ENCODE measurements at places on chromosomes 3 and 15. TPM values are rescaled to one million over a fixed set of nuclear protein-coding genes. Genes with fewer than 3 reads are reported as not detected.

GRCh38 chr3:14482271-14482721, 57.8 kb downstream of the GRIP2 start:
- peaks cover 13% of the 10 kb centered on the region for H3K36me3 ChIP-seq
- DNase-seq = no peak
- H3K27me3 ChIP-seq = no peaks in the 10 kb centered on the region
- H3K4me1 ChIP-seq = peaks cover 6% of the 10 kb centered on the region

DNA sequence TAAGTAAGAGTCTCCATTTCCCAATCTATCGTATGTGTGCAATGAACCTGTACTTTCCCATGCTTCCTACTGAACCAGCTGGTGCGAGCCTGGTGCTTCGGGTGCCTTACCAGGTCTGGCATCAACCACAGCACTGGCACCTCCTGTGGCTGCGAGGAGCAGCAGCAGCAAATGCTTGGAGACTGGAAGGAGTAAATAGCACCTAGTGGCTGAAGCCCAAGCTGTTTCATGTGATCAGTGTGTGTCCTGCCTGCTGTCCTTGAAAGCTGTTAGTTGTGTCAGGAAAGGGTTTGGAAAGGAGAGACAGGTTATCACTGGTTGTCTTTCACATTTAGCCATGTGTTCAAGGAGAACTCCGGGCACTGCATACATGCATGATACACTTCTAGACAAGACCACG, 31.8 kb downstream of the PCOLCE2 start:
- no peak overlapping the region for H3K4me3 ChIP-seq
- H3K36me3 ChIP-seq = no peaks in the 10 kb centered on the region
- H3K4me1 ChIP-seq = peaks cover 12% of the 10 kb centered on the region

- no peaks in the 10 kb centered on the region for H3K27me3 ChIP-seq
- H3K4me3 ChIP-seq = no peak overlapping the region
- DNase-seq = peak; percentile 47
Measured at GRCh38 chr3:171646357-171647133, 163.7 kb downstream of the PLD1 start.

DNA sequence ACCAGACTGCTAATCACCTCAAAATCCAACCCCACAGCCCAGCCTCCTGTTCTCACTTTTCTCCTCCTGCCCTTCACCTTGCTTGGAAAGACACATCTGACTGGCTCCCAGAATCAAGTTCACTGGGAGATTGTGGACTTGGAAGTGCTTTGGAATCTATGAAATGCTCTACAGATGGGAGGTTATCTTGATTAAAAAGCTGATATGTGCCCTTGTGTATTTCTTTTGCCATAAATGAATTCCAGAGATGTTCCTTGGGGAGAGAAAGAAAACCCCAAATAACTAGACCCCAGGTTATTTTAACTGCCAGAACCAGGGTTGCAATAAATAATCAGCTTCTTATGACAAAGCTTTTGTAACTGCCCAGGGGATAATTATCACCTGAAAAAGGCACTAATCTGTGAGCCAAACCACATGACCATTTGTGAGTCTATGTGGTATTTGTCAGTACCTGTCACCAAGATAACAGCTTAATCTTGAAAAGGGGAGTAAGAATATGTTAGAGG, 21.7 kb upstream of the ARHGEF3 start:
- no peaks in the 10 kb centered on the region for H3K36me3 ChIP-seq
- DNase-seq = peak; percentile 29
- no peak overlapping the region for H3K4me3 ChIP-seq
- no peak overlapping the region for H3K27ac ChIP-seq
- no peaks in the 10 kb centered on the region for H3K4me1 ChIP-seq

DNA sequence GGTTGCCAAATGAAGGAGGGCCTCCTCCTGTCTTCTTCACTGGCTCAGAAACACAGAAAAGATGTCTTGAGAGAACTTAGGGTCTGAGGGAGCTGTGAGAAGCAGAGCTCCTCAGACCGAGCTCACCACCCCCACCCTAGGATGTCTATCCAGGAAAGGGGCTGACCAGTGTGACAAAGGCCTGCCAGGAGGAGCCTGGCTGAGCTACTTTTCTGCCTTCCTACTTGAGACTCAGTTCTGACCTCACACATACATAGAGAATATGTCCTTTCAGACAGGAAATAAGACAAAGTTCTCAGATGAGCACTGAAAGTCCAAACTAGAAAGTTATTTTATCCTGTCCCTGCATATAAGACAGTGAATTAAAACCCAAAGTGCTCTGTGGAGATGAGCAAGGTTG, 54.5 kb downstream of the KIF9 start:
- H3K27ac ChIP-seq = no peak overlapping the region
- DNase-seq = no peak
- H3K36me3 ChIP-seq = no peaks in the 10 kb centered on the region
- no peaks in the 10 kb centered on the region for H3K27me3 ChIP-seq
- no peak overlapping the region for H3K4me3 ChIP-seq

GRCh38 chr3:31077021-31077601, 182.7 kb upstream of the GADL1 start:
- peaks cover 31% of the 10 kb centered on the region for H3K4me1 ChIP-seq
- H3K27me3 ChIP-seq = no peaks in the 10 kb centered on the region
- no peaks in the 10 kb centered on the region for H3K36me3 ChIP-seq
- peak; percentile 96 for DNase-seq
- H3K27ac ChIP-seq = peak overlapping the region; percentile 83

DNA sequence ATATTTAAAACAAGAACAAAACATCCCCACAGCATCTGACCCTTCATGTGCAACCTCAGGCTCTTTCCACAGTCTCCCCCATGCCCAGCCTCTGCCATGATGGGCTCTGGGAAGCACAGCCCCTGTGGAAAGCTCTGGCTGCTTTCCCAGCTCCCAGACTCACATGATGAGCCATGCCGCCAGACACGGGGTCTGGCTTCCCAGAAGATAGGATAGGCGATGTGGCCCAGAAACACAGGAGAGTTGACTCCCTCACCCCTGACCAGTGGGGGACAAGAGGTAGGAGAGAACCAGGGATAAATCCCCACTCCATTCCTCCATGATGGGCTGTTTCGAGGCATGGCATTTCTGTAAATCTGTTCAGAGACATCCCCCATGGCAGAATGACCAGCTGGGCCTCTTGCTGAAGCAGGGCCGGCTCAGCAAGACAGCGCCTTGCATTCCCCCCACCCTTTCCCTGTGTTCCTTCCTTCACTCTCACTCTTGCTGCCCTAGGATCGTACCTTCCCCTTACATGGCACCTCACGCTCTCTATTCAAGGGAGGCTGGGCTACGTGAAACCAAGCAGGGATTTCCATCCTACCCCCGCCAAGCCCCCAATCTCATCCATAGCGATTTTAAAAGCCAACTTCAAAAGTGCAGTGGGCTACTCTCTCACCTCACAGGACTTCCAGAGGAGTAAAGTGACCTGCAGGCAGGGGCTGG, 192.4 kb downstream of the ABHD5 start:
- no peaks in the 10 kb centered on the region for H3K4me1 ChIP-seq
- no peak for DNase-seq
- H3K36me3 ChIP-seq = no peaks in the 10 kb centered on the region
- no peaks in the 10 kb centered on the region for H3K27me3 ChIP-seq

LTK gene
- total RNA-seq = 0.14 TPM

DNA sequence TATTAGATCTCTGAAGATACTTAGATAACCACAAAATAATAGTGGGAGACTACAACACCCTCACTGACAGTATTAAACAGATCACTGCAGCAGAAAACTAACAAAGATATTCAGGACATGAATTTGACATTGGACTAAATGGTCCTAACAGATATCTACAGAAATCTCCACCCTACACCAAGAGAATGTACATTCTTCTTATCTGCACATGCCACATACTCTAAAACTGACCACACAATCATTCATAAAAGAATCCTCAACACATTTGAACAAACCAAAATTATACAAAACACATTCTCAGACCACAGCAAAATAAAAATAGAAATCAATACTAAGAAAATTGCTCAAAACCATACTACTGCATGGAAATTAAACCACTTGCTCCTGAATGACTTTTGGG, 116.3 kb downstream of the DTWD1 start:
- DNase-seq = no peak
- no peaks in the 10 kb centered on the region for H3K36me3 ChIP-seq
- H3K27ac ChIP-seq = no peak overlapping the region
- H3K4me1 ChIP-seq = no peaks in the 10 kb centered on the region
- H3K27me3 ChIP-seq = no peaks in the 10 kb centered on the region

FBXO40 gene
- total RNA-seq = not detected

TMEM89 gene
- total RNA-seq = 0.36 TPM

- no peaks in the 10 kb centered on the region for H3K27me3 ChIP-seq
- no peaks in the 10 kb centered on the region for H3K4me1 ChIP-seq
- no peaks in the 10 kb centered on the region for H3K36me3 ChIP-seq
- no peak overlapping the region for H3K27ac ChIP-seq
Measured at GRCh38 chr3:11074011-11074410, 80.3 kb upstream of the HRH1 start.

GRCh38 chr3:119637679-119638477, 22.5 kb downstream of the POPDC2 start:
- peak overlapping the region; percentile 84 for H3K27ac ChIP-seq
- no peaks in the 10 kb centered on the region for H3K27me3 ChIP-seq
- peaks cover 23% of the 10 kb centered on the region for H3K4me1 ChIP-seq
- DNase-seq = peak; percentile 93
- no peak overlapping the region for H3K4me3 ChIP-seq
- no peaks in the 10 kb centered on the region for H3K36me3 ChIP-seq

DNA sequence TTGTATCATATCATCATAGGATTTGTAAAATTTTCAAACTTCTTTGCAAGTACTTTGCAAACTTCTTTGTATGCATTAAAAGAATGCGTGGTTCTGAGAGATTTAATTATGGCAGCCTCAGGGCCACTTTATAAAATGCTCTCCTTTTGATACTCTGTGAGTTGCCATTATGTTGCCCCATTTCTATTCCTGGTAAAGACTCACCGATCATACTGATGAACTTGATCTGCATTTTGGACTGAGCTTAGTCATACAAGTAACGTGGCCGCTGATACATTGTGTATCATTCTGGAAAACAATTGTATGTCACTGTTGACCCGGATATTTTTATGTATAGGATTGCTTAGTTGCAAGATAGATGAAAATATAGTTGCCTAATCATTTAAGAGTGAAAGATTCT, 38.8 kb downstream of the AKAP13 start:
- H3K27ac ChIP-seq = no peak overlapping the region
- H3K4me1 ChIP-seq = peaks cover 13% of the 10 kb centered on the region
- H3K4me3 ChIP-seq = no peak overlapping the region
- DNase-seq = peak; percentile 51
- H3K27me3 ChIP-seq = no peaks in the 10 kb centered on the region

DNA sequence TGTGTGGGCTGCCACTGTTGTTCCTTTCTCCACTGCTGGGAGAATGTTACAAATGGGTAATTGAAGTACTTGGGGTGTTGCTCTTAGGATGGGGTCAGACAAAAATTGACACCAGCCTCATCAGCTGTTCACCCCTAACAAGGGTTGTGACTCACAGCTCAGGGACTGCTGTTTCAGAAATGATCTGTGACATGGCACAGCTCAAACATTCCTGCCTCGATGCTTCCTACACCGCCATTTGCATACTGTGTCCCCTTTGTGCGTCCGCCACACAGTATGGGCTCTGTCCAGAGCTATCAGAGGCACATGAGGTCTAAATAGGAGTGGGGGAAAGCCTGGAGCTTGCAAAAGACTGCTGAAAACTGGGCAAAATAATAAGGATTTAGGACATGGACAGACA, 43.9 kb downstream of the CCNL1 start:
- H3K36me3 ChIP-seq = no peaks in the 10 kb centered on the region
- H3K4me1 ChIP-seq = peaks cover 16% of the 10 kb centered on the region
- H3K4me3 ChIP-seq = no peak overlapping the region
- H3K27me3 ChIP-seq = no peaks in the 10 kb centered on the region
- H3K27ac ChIP-seq = no peak overlapping the region
- no peak for DNase-seq

- peaks cover 16% of the 10 kb centered on the region for H3K4me1 ChIP-seq
- H3K27me3 ChIP-seq = no peaks in the 10 kb centered on the region
- peak; percentile 68 for DNase-seq
- no peaks in the 10 kb centered on the region for H3K36me3 ChIP-seq
Measured at GRCh38 chr15:68517285-68517761, 61.5 kb upstream of the CORO2B start.

KPNA1 gene
- 160 TPM for total RNA-seq

DNA sequence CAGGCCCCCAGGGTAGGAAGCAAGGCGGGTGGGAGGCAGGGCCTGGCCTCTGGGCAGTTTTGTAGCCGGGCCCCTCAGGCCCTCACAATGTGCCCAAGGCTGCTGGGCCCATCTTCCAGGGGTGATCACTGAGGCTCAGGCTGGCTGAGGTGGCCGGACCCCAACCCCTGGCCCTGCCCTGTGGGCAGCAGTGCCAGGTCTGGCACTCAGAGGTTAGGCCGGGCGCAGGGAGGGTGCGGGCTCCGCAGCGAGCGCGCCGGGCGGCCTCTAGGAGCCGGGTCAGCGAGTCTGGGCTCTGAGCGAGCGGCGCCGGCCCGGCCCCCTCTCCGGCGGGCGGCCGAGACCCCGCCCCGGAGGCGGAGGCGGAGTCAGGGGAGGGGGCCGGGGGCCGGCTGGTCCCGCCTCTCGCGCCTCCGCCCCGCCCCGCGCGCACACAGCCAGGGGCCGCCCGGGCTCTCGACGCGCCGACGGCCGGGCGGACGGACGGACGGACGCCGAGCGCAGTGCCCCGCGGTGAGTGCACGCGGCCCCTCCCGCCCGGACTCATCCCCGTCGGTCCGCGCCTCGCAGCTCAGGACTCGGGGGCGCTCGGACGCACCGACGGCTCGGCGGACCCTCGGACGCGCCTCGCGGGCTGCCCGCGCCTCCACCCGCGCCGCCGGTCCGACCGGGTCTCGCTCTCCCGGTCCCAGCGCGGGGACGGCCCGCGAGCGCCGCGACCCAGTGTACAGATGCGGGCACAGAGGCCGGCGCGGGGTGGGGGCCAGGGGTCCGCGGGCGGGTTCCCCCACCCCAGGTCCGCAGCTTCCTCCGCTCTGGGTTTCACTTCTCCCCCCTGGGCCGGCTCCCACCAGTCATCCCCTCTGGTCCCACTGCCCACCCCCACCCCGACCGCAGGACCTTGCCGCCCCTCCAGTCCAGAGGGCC, at the start of gene FBLN2:
Gene FBLN2, plus strand, starts transcription at position 430 of the 927 bp plus-strand sequence. CDS start 21,231 bp downstream, outside the sequence.
- no peaks in the 10 kb centered on the region for H3K36me3 ChIP-seq
- DNase-seq = no peak
- peak within 1 kb of the TSS; percentile 15 for H3K4me3 ChIP-seq
- peaks cover 35% of the 10 kb centered on the region for H3K4me1 ChIP-seq
- H3K27ac ChIP-seq = no peak within 1 kb of the TSS

DNA sequence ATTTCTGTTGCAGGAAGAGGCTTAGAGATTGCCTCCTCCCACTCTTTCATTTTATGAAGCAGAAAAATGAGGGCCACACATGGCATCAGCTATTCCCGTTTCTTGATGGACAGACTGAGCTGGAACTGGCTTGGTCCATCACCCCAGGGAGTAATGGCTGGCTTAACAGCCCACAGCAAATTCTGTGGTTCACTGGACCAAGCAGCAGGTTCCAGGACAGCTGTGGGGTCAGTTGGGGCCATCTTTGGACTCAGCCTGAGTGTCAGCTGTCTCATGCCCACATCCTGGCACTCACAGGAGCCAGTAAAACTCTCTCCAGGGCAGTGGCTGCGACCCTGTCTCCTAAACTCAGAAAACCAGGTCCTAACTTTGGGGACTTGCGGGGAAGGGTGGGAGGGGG, 36.5 kb downstream of the ZDHHC19 start:
- H3K27me3 ChIP-seq = no peaks in the 10 kb centered on the region
- no peak overlapping the region for H3K4me3 ChIP-seq
- no peaks in the 10 kb centered on the region for H3K36me3 ChIP-seq
- H3K4me1 ChIP-seq = peaks cover 6% of the 10 kb centered on the region

Data from astrocyte (in vitro differentiated cells and primary cell).